ENCODE measurements at places on chromosomes 7 and 10.

- no peak for DNase-seq
Observed at GRCh38 chr7:51009716-51010496, 227.2 kb upstream of the GRB10 start.

- DNase-seq, result no peak
Observed at GRCh38 chr7:70539617-70540016, 592.3 kb upstream of the GALNT17 start.

DNA sequence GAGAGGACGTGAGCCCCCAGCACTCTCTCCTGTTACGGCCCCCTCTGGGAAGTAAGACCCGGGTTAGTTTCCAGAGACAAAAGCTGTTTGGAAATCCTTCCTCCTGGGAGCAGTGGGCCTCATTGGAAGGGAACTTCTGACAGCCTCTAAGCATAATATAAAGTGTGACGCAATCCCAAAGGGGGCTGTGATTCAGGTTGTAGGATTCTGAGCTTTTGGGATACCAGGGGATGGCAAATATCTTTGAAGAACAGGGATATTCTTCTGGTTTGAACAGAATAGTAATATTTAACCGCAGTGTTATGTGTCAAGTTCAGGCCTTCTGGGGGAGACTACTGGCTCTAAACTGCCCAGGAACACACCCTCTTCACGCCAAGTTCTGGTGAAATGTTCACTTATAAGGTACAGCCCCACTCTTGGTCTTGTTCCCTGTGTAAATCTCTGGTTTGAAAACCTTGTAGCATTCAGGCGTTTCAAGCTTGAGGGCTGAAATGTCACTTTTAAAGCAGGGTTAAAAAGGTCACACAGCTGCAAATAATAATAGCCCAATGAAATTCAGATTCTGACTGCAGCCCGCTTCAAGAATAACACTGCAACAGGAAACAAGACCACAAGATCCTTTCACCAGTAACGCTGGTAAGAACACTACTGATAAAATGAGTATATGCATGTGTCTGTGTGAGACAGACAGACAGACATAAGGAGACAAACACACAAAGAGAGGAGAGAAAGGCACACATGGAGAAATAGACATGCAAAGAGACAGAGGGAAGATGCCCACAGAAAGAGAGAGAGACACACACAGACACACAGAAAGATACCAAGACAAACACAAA lies 69.0 kb downstream of the CREB5 start:
- no peak for DNase-seq

DNA sequence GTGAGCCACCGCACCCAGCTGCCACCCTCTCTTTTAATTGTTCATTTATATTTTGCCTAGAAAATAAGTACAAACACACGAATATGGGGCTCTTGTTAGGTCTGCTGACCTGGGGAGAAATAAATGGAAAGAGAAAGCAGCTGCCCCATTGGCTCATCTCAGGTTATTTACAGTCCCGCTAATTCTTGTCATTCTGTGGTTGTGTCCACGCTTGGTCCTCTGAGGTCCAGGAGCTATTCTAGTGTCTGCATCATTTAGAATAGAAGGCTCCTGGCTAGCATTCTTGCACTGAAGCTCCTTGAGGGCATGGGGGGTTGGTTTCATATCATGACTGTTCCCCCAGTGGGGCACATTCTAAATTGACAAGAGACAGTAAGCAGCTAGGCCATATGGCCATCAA lies 128.5 kb downstream of the TACC2 start:
- no peak for DNase-seq

- no peak for DNase-seq
Observed at GRCh38 chr10:82282782-82283456, 407.9 kb downstream of the NRG3 start.

DNA sequence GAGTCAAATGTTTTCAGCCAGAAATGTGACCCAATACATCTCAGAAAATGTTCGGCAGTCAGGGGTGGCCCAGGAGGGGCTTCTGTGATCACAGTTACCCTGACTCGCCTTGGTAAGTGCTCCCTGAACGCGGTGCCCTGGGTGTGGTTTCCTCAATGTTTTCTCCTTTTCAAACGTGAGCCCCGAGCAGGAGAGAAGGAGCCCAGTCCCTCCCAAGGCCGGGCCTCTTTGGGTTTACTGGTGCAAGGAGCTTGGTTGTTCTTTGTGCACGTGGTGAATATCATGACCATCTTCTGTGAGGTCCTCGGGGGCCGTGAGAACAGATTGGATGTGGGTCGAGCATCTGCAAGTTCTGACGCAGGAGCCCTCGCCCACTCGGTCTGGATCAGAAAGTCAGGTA lies 55.8 kb upstream of the VIPR2 start:
- no peak for DNase-seq

GRCh38 chr7:6142871-6143380 lies 111.8 kb downstream of the ANKRD61 start:
- DNase-seq, result no peak

GRCh38 chr10:3538656-3539531 lies 246.1 kb downstream of the KLF6 start:
- no peak for DNase-seq

GRCh38 chr7:151201751-151202150 lies 8.5 kb downstream of the H2BK1 start:
- no peak for DNase-seq

GRCh38 chr10:6987536-6987945 lies 407.5 kb upstream of the PRKCQ start:
- no peak for DNase-seq

- no peak for DNase-seq
Observed at GRCh38 chr7:106255246-106255645, 29.5 kb downstream of the NAMPT start.

DNA sequence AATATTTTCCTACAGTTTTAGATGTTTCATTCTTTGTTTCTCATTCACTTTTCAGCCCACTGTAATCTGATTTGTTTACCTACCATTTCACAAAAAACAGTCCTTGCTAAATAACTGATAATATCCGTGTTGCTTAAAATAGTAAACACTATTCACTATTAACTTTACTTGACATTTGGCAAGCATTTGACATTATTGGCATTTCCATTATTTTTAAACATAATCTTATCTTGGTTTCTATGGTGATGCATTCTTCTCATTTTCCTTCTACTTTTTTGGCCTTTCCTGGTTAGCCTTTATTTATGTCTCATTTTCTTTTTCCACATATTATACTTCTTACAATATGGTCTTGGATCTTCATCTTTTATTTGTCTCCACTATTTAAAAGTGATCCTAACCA lies 715.3 kb downstream of the DNAJB9 start:
- DNase-seq, result no peak

DNA sequence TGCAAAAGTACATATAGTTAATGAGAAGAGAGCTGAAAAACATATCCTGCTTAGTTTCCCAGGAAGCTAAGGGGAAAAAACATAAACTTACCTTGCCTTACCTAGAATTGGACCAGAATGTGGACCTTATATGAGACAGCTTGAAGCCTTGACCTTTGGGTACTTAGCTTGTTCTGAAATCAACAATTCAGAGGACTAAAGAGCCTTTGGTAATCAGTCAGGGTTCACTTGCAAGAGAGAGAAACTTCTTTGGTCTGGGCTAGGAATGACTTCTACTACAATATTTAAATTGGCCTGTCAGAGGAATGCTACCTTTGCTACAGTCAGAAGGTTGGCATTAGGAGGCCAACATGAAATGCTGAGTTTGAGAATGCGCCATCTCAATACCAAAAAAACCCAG lies 24.9 kb downstream of the SAMD8 start:
- DNase-seq, result no peak

DNA sequence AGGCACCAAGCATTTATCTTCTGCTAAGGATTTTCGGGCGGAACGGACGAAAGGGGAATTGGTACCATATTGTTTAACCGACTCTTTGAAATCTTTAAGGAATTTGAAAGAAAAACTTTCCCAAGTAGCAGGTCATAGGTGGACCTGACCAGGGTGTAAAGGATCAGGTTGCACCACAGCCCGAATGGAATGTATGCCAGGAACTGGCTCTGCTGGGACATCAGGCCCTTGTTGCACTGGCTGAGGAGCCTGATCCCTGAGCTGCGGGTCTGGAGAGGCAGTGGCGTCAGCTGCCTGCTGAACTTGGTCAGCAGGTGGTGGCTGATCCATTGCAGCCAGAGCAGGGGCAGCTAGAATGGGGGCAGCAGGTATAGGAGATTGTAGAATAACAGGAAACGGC lies 41.4 kb upstream of the AKR1C2 start:
- no peak for DNase-seq

- DNase-seq, result no peak
Observed at GRCh38 chr10:130025326-130025725, 61.3 kb upstream of the EBF3 start.

DNA sequence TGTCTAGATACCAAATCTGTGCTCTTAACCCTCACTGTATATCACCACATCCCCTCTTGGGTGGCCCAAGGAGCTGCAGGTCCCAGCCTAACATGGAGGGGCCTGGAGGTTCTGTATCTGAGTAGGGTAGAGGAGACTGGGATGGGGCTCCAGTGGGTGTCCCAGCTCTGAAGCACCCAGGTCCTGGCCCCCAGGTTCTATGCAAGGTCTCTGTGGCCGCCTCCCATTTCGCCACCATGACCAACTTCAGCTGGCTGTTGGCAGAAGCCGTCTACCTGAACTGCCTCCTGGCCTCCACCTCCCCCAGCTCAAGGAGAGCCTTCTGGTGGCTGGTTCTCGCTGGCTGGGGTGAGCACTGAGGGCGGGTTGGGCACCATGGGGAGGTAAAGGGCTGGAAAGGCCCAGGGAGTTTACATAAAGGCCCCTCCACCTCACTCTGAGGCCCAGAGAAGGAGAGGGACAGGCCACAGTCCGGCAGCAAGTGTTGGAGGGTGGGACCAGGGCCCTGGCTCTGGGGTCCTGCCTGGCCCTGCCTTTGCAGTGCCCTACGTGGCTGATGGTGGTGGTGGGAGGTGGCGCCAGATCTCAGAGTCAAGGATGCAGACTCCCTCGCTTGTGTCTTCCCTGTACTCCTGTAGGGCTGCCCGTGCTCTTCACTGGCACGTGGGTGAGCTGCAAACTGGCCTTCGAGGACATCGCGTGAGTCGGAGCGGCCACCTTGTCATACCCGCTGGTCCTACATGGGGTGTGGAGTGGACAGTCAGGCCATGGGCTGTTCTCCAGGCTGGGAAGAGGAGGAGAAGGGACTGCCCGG lies 10.2 kb downstream of the GHRHR start:
- no peak for DNase-seq

GRCh38 chr7:76998285-76998589 lies 33.9 kb downstream of the SPDYE17 start:
- DNase-seq, result no peak

DNA sequence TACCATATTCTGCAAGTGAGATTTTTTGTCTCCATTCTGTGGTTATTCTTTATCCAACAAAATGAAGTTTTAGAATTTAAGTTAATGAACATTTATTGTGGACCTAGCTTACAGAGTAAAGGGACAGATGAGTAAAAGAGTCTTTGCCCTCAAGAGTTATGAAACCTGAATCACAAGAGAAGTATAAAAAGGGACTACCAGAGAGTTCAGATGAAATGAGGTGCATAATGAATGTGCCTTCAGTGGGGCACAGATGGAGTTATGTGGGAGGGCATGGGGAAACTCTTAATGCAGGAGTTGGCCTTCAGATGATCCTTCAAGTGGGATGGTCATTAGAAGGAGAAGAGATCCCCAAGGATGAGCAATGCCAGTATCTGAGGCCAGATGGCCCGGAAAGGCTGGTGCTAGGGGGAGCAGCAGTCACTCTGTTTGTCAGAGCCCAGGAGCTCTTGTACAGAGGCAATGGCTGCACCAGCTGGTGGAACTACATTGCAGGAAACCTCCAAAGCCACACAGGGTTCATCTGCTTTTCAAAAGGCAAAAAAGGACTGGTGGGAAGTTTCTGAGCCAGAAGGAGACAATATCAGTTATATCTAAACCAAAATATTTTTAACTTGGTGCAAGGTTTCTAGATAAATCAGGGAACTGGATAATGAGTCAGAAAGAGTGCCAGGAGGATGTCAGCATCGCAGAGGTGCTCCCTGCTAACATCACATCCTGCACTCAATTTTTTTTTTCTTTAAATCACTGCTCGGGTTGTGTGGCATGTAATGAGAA lies 162.0 kb downstream of the KLF6 start:
- no peak for DNase-seq

- DNase-seq, result no peak
Observed at GRCh38 chr10:43667761-43668386, 19.2 kb upstream of the ZNF32 start.

DNA sequence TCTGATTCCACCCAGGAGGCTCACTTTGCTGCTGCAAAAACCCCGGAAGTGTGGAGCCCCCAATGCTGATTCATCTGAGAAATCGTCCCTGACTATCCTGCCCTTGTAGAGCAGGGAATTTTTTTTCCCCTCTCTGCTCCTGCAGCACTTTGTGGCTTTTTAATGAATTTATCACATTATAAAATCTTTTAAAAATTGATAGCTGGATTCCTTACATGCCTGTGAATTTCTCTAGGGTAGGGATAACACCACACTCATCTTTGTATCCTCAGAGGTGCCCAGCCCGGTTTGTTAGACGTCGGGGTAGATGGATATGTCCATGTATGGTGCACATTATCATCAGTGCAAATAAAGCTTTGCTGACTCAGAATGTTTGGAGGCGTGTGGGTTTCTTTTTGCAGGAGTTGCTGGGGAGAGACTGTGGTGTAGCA lies 185.7 kb downstream of the STK31 start:
- no peak for DNase-seq

DNA sequence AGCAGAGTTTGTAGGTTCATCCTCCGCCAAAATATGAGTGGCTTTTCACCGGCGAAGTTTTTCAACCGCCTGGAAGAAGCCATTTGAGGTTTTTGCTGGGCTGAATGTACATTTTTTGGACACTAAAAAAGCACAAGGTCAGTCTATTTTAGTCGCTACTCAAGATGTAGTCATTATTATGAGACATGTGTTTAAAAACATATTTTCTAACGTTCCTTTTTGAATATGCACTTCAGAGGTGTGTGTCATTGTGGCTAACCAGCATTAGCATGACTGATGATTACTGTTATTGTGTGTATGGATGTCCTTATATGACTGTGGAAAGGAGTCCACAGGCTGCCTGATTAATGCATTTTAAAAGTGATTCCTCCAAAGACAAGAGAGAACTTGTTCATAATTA lies 605.4 kb downstream of the INHBA start:
- no peak for DNase-seq

GRCh38 chr10:70063418-70064098 lies 10.9 kb downstream of the MACROH2A2 start:
- no peak for DNase-seq

GRCh38 chr7:93359520-93360198 lies 127.5 kb downstream of the VPS50 start:
- DNase-seq, result no peak

- no peak for DNase-seq
Observed at GRCh38 chr10:118841881-118842605, 87.3 kb upstream of the CACUL1 start.

GRCh38 chr10:34228066-34228465 lies 587.0 kb downstream of the PARD3 start:
- no peak for DNase-seq

GRCh38 chr10:21511946-21512572 lies 13.4 kb downstream of the SKIDA1 start:
- DNase-seq, result no peak

GRCh38 chr10:122020226-122020625 lies 31.3 kb downstream of the TACC2 start:
- DNase-seq, result no peak

Data from erythroblast (primary cell).